Memory B cell (primary cell): ENCODE measurements at places on chromosomes 12 and 14.

GRCh38 chr14:25929881-25930615 is 667.8 kb downstream of the NOVA1 start:
- DNase-seq = no peak

GRCh38 chr12:3129301-3130056 is 52.3 kb downstream of the TSPAN9 start:
- DNase-seq = no peak

GRCh38 chr14:68509188-68509983 is 283.5 kb downstream of the ZFP36L1 start:
- no peak for DNase-seq

DNA sequence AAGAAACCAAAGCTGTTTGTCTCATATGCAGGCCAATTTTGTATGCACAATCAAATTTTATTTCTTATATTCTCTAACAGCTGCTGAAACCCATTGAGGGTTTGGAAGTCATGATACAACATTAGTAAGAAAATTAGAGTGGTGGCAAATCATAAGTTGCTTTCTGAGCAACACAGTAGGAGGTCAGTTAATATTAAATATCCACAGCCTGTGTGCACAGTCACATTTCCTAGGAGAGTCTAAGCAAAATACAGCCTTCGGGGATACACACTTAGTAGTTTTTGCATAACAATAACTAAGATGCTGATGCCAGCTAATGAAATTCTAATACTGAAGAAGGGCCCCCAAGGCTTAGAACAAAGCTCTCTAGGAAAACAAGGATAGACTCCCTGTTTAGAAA is 209.6 kb upstream of the E2F7 start:
- DNase-seq = no peak

GRCh38 chr14:76939015-76939742 is 89.3 kb downstream of the IRF2BPL start:
- DNase-seq = no peak

- DNase-seq = no peak
These were observed 121.2 kb downstream of the DIP2B start for GRCh38 chr12:50626026-50626425.

- DNase-seq = no peak
These were observed 108.9 kb downstream of the ADCK1 start for GRCh38 chr14:77908847-77909246.

DNA sequence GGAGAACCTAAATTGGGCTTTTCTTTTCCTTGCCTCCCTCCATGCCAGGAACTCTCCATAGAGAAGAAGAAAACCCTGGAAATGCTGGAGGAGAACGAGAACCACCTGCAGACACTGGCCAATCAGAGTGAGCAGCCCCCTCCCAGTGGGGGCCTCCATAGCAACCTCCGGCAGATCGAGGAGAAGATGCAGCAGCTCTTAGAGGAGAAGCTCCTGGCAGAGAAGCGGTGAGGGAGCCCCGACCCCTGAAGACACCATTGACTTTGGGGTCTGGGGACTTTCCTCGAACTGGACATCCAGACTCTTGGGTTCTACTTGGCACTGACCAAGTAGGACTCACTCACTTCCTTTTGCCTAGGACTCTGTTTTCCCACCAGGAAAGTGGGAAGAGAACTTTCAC is 41.4 kb downstream of the PLEKHD1 start:
- no peak for DNase-seq

- no peak for DNase-seq
These were observed 63.0 kb downstream of the NCOR2 start for GRCh38 chr12:124504273-124505000.

DNA sequence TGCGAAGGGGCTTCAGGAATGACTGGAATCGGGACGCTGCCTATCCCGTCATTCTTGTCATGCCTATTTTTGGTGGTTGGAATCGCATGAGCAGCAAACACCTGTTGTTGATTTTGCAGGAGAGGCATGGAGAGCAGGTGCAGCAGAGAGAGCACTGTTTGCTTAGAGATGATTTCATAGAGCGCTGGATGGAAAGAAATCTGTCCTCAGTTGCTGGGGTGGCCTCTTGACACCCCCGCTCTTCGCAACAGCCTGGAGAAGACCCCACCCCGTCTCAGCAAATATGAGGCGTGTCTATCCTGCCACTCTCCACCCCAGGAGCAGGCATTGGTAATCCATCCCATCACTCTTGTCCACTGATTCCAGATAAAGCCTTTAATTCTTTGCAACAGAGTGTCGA is 19.3 kb upstream of the NCOR2 start:
- DNase-seq = no peak

DNA sequence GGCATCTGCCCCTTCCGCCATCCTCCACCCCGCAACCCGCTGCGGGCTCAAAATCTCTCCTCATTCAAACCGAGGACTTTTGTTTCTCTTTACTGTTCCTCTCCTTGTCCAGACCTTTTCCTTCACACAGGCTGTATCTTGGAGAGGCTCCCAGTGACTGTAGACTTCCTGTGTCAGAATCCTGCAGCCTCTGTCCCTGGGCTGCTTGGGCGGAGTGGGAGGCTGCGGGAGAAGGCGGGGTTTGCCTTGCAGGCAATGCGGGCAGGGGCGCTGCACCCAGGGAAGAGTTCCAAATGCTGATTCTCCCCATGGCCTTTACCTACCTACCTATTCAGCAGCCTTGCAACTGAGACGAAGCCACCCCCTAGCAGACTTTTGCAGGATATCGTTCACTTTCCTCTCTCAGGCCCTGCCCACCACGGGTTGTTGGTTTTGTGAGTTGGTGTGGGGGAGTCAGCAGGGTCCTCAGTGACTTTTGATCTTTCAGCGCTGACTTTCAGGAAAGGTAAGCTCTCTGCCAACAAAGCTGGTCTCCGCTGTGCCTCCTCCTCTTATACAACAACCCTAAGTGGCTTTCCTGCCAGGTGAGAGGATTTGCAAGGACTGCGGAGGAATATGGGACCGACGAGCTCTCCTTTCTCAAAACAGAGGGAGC is 79.0 kb upstream of the KCNA1 start:
- DNase-seq = no peak

DNA sequence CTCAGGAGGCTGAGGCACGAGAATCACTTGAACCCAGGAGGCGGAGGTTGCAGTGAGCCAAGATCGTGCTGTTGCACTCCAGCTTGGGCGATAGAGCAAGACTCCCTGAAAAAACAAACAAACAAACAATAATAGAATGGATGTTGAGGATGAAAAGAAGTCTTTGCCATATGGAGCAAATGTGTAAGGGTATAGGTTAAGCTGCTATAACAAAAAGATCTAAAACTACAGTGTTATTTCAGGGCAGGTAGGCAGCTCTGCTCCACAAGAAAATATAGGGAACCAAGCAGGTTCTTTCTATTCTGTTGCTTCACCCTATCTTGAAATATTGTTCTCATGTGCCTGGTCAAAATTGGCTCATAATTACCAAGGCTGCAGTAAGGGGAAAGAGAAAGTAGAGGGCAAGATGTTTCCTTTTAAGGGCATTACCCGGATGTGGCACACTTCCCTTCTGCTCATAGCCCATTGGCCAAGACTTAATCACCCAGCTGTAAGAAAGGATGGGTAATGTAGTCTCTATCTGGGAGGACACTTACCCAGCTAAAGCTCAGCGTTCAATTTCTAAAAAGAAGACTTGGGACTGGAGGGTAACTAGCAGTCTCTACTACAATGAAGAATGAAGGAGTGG is 23.5 kb downstream of the SDSL start:
- DNase-seq = no peak

DNA sequence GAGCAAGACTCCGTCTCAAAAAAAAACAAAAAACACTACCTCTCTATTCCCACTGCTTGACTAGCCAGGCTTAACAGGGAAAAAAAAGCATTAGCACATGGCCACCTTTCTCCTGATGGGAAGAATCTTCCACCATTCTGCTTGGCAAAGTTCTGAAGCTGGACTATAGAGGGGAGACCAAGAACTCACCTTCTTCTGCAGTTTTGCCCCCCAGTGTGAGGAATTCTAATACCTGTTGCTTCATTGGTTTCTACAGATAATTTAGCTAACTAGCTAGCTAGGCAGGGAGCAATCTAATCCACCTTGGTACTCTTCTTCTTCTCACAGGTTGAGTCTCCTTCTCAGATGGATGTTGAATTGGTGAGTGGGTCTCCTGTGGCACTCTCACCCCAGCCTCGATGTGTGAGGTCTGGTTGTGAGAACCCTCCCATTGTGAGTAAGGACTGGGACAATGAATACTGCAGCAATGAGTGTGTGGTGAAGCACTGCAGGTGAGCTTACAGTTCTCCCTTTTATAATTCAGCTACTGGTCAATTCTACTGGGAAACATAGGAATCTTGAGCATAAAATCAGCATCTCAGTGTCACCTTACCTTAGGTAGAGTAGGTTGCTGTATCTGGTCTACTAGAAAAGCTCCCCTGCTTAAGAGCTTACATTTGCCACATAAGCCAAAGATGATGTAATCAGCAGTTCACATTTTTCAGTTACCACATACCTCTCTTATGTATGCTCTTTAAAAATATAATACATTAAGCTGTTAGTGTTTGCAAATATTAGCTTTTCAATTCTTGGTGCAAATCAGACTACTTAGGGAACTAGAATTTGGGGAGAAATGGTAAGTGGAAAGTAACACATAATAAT is 16.0 kb downstream of the METTL3 start:
- DNase-seq = no peak

- DNase-seq = no peak
These were observed 226.1 kb upstream of the RTL1 start for GRCh38 chr14:101129521-101130167.

DNA sequence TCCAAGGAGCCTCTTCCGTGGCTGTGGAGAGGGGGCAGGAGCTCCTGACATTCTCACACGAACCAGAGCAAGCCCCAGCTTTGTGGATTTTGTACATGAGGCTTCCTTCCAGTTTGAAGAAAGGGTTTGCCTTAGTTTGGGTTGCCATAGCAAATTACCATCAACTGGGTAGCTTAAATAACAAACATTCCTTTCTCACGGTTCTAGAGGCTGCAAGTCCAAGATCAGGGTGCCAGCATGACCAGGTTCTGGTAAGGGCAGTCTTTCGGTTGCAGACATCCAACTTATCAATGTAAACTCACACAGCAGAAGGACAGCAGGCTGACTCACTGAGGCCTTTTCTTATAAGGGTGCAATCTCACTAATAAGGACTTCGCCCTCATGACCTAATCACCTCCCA is 25.9 kb upstream of the STAB2 start:
- DNase-seq = no peak

GRCh38 chr12:30286345-30286926 is 409.2 kb downstream of the IPO8 start:
- no peak for DNase-seq

GRCh38 chr14:79436335-79436734 is 775.0 kb downstream of the DIO2 start:
- no peak for DNase-seq

DNA sequence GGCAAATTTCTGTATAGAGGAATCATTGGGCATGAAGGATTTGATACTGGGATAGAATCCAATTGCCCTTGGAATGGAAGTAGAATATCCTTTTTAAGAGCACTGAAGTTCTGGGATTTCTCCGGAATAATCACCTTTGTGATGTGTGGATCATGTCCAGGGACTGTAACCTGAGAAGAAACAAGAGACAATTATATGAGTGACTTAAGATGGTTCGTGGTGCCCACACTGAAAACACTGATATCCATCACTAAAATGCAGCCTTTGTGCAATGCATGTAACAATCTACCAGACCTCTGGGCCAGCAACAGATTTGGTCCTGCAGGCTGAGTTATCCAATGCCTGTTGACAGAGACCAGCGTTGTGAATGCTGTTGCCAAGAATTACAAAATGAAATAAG is 48.5 kb downstream of the MDM2 start:
- no peak for DNase-seq

GRCh38 chr12:27644158-27644845 is 51.9 kb upstream of the REP15 start:
- DNase-seq = no peak

- no peak for DNase-seq
These were observed 16.6 kb downstream of the ALKBH1 start for GRCh38 chr14:77691259-77691658.

- no peak for DNase-seq
These were observed 88.5 kb downstream of the E2F7 start for GRCh38 chr12:76976777-76977382.

- DNase-seq = no peak
These were observed 162.1 kb downstream of the ADCK1 start for GRCh38 chr14:77961847-77962580.

DNA sequence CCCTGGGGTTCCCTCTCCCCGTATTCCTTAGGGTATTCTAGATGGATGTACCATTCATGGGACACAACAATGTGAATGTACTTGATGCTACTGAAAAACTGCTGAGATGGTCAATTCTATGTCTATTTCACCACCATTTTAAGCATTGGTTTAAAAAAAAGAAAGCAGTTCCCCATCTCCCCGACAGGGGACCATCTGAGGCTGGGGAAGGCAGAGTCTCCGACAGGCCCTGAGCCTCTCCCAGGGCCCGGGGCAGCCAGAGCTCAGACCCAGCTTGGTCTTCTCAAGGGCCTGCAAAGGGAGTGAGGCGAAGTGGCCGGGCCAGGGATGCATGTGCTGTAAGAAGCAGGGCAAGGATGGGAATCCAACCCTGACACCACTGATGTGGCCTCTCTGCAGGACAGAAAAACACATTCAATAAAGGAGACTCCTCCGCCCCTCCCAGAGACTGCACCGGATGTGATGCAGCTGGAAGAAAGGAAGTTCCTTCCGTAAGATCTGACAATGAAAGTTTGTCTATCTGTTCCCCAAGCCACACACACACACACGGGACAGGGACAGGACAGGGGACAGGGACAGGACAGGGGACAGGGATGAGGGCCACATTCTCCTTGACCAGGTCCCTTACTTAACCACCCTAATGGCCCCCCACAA is 234.1 kb downstream of the BCL11B start:
- DNase-seq = no peak

GRCh38 chr14:93520053-93520607 is 89.4 kb downstream of the UNC79 start:
- no peak for DNase-seq

GRCh38 chr14:72894323-72894622 is 372 bp upstream of the DPF3 start:
- no peak for DNase-seq

- DNase-seq = peak; percentile 74
These were observed 846.7 kb downstream of the TMEM121 start for GRCh38 chr14:106372870-106373652.

DNA sequence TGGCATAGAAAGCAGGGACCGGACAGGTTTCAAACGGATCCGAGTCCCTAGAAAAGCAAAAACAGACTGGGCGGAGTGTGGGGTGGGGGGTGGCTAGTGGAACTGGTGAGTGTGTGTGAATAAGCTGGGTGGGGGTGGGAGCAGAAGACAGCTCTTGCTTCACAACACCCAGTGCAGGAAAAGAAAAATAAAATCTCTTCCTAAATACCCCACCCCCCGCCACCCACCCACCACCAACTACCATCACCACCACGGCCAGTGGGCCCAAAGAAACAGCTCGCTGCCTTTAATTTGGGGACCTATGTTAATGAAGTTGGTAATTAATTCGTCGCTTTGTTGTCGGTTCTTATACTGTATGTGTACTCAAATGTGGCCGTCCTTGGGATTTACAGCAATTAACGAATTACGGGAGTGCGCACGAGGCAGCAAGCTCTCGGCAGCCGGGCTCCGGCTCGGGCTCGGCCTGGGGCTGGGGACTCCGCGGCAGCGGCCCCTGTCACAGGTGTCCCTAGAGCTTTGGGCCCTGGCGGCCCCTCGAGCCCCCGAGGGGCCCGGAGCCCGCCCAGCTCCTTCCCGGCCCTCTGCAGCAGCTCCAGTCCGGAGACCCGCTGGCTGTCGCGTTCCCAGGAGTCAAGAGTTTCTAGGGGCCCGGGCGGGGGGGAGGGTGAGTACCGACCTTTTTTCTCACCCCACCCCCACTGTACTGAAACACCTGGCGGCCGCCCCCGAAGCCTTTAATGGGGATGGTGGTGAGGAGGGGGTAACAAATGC is 1.5 kb upstream of the OTX2 start:
- DNase-seq = no peak

- no peak for DNase-seq
These were observed 5.5 kb downstream of the TNFAIP2 start for GRCh38 chr14:103128631-103129300.
